Uterus (tissue), 4 donors: ENCODE measurements at places on chromosomes 16 and 17.
A peak's percentile ranks its signal among the peaks of the same experiment; 100 is the strongest.

DNA sequence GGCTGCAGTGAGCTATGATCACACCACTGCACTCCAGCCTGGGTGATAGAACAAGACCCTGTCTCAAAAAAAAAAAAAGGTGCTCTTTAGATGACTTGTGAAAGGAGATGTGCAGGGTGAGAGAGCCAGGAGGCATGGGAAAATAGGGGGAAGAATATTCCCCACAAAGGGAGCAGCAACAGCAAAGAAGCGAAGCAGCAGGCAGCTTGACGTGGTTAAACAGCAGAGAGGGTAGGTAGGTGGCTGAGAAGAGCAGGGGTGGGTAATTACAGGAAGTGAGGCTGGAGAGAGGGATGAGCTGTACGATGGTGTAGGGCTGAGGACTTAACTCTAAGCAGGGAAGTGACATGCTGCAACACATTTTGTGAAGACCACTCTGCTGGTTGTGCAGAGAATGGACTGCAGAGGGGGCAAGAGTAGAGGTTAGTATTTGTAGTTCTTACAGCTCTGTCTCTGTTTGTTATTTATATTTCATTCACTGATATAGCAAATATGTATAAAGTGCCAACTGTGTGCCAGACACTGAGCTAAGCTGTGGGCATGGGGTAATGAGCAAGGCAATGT lies 1.6 kb downstream of the HEATR3 start:
- peak; percentile 19 for DNase-seq

- DNase-seq: no peak
These were observed 48.7 kb downstream of the WNT3 start for GRCh38 chr17:46769531-46770438.

- no peak for DNase-seq
These were observed 64.0 kb downstream of the USP32 start for GRCh38 chr17:60327901-60328273.

DNA sequence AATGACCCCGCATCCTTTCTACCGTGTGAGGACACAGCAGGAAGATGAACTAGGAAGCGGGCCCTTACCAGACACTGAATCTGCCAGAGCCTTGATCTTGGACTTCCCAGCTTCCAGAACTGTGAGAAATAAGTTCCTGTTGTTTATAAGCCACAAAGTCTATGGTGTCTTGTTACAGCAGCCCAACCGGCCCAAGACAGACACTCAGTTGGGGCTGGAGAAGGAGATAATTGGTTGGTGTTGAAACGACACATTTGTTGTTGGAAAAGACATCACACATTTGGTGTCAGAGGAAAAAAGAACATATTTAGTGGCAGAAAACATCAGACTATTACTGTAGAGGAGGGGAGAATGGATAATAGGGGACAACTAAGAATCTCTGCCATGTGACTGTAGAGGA lies 122.3 kb upstream of the SEC14L1 start:
- no peak for DNase-seq

DNA sequence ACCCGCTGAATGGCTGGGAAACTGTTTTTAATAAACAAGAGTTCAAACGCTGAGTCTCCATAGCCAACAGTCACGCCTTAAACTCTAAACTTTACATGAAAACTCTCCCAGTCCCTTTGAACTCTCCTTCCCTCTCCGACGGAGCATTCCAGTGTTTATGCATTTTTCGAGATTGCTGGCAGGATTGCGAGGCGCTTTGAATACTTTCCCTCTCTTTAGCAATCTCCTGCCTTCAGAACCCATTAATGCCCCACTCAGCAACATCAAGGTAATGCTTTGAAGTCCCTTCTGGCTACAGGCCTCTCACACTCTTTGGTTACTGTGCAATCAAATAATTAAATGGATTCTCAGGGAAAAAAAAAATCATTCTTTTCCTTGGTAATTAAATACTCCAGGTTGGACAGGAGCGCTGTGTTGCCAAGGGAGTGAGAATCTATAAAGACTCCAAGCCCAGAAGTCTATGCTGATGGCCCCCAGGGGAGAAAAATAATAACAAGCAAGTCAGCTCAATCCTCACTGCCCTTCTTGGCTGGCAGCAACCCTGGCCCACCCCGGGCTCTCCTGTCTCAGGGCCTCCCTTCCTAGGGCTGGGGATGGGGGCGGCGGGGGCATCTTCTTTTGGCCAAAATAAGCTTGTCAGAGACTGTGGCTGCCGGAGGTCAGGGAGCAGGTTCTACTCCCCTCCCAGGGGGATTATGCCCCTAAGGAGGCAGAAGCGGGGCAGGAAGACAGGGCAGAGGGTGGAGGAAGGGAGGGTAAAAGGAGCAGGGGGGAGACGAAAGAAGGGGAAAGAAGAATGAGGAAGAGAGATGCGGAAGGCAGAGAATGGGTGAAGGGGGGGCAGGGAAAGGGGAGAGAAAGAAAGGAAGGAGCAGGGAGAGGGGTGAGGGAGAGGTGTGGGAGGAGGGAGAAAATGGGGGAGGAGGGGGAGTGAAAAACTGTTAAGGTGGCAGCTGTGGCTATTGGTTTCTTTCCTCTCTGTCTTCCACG lies 45.2 kb downstream of the AXIN2 start:
- DNase-seq: no peak
